ENCODE measurements at places on chromosomes 1 and 21. TPM values are rescaled to one million over a fixed set of nuclear protein-coding genes. Genes with fewer than 3 reads are reported as not detected.
A peak's percentile ranks its signal among the peaks of the same experiment; 100 is the strongest.

RNF186 gene
- not detected for polyA plus RNA-seq

AIM2 gene
- polyA plus RNA-seq: 0.08 TPM

DNA sequence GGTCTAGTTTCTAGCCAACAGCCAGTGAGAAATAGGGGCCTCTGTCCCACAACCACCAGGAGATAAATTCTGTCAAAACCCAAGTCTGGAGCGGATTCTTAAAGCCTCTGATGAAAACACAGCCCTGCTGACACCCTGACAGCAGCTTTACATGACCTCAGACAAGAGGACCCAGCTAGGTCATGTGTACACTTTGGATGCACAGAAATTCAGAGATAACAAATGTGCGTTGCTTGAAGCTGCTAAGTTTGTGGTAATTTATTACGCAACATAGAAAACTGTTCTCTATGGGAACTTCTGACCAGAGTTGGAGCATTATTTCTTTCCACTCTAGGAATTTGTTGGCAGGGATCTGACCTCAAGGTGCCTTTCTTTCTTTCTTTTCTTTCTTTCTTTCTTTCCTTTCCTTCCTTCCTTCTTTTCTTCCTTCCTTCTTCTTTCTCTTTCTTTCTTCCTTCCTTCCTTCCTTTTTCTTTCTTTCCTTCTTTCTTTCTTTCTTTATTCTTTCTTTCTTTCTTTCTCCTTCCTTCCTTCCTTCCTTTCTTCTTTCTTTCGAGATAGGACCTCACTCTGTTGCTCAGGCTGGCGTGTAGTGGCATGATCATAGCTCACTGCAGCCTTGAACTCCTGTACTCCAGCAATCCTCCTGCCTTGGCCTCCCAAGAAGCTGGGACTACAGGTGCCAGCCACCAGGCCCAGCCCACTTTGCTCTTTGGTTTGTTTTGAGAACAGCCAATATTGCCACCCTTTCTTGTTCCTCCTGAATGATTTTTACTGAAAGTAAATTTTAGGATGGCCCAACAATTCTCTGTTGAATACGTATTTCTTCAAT lies 14.9 kb upstream of the HMGCS2 start:
- DNase-seq: peak; percentile 15

DNA sequence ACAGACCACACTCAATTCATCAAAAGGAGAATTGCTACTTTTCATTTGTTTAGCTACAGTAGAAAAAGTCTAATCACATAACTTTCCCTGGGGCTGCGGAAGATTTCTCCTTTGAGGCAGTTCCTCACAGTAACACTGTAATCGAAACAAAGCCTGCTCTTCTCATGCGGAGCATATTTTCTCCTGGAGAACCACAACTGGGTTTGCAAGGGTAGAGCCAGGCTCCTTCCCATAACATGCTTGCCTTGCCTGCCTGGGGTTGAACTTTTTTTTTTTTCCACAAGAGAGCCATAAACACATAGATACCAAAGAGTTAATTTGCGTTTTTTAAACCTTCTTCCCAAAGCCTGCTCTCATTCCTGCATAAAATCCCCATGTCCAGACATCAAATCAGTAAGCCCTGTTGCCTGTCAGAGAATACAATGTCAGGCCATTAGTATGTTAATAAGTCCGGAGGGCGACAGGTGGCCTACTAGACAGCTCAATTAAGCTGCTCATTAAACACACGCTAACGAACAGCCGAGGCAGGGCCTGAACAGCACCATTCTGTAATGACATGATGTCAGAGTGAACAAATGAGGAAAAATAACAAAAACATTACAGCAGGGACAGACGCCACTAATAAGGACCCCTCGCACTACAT lies 107.1 kb upstream of the OLIG2 start:
- DNase-seq: no peak

DNA sequence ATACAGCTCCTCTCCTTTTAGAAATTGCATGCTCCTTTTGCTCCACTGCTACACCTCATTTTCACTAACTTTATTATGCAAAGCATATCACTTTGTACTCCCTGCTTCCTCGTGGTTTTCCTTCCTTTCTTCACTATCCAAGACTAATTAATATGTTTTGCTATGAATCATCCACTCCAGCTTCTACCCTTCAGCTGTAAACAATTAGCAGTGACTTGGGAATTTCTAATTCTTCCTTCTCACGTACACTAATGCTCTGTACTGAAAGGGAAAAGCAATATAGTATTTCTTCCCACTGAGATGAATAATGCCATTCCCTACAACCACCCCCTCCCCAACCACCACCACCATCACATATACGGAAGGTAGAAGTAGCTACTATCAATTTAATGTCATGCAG lies 1917.0 kb downstream of the MRPL39 start:
- DNase-seq: no peak

GRCh38 chr1:38451541-38451993 lies 405.0 kb upstream of the POU3F1 start:
- no peak for DNase-seq

Data from mammary epithelial cell (primary cell).